ENCODE measurements at places on chromosomes 11 and 22.

DNA sequence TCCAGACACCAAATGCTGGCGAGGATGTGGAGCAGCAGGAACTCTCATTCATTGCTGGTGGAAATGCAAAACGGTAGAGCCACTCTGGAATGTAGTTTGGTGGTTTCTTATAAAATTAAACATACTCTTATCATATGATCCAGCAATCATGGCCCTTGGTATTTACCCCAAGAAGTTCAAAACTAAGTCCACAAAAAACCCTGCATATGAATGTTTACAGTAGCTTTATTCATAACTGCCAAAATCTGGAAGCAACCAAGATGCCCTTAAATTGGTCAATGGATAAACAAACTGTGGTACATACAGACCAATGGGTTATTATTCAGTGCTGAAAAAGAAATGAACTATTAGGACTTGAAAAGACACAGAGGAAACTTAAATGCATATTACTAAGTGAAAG lies 87.8 kb downstream of the APOL5 start:
- no peak for DNase-seq

DNA sequence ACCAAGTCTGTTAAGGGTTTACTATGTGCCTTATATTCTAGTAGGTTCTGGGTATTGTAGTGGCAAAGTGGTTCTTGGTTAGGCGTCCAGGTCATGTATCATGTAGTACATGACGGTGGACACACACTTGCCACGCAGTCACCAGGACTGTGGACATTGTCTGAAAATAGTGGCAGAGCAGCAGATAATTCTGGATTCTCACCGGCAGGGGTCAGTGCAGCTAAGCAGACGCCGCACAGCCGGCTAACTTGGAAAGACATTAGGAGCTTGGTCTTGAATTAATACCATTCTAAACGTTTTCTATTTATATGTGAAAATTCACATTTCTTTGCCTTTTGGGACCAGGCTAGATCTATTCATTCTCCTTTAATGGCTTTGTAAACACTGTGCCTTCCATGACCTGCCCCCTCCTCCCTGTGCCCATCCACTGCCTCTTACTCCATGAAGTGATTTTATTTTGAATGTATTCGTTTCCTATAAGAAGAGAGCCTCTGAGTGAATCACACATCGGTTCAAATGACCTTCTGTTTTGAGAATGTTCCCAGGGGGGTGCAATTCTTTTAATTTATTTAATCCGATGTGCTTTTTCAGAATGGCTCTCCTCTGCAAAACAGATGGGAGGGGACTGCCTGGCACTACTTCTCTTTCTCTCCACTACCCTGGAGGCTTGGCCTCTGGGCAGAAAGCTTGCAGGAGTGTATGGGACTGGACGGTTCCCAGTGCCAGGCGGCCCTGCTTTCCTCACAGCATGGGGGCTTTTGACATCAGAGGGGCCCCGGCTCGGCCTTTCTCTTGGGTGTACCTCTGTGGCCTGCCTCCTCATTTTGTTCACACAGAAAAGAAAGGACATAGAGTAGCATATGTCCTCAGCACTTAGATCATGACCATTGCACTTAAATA lies 378.0 kb downstream of the NTM start:
- DNase-seq: peak; percentile 10

- DNase-seq: no peak
Measured at GRCh38 chr11:91156041-91156440, 933.2 kb upstream of the CHORDC1 start.

GRCh38 chr11:125199915-125200314 lies 35.4 kb downstream of the PKNOX2 start:
- no peak for DNase-seq

DNA sequence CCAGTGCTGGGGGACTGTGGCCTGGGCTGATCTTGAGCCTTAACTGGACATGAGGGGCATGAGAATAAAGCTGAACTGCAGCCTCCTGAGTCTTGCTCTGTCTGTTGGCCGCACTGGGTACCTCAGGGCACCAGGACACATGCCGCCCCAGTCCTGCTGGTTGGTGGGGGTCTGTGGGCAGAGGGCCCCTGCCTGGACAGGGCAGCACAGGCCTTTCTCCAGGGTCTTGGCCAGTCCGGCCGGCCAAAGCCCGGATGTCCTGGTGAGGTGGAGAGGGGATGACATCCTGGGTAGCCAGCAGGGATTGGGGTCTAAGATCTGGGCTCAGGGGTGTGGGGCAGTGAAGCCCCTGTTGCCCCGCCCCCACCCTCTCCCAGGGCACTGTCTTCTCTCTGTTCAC lies 1.5 kb upstream of the RPS6KA4 start:
- DNase-seq: no peak

GRCh38 chr11:102733232-102733875 lies 8.6 kb upstream of the MMP8 start:
- DNase-seq: peak; percentile 32

DNA sequence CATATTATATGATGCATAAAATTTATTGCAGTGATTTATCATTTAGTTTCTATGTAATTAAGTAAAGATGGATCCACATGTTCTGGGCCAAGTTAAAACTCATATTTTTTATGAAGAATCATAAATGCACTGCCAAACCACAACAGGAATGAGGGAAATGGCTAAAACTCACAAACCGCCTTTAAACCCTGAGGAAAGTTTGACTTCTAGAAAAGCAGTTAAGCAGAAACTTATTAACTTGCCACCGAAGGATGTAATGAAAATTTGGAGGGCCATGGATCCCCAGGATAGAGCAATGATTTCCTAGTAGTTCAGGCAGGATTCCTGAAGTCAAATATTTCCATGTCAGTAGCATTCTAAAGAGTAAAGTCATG lies 218.3 kb upstream of the CTSC start:
- DNase-seq: no peak

DNA sequence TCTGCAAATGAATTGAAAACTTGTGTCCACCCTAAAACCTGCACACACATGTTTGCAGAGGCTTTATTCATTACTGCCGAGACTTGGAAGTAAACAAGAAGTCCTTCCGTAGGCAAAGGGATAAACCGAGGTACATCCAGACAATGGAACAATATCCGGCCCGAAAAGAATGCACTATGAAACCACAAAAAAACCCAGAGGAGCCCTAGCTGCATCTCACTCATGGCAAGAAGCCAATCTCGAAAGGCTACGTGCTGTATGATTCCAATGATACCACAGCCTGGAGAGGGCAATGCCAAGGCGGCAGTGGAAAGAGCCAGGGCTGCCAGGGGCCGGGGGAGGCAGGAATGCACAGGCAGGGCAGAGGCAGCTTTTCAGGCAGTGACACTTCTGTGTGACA lies 3.2 kb upstream of the MRPL23 start:
- no peak for DNase-seq

GRCh38 chr22:44409211-44409973 lies 88.6 kb downstream of the RTL6 start:
- DNase-seq: no peak

DNA sequence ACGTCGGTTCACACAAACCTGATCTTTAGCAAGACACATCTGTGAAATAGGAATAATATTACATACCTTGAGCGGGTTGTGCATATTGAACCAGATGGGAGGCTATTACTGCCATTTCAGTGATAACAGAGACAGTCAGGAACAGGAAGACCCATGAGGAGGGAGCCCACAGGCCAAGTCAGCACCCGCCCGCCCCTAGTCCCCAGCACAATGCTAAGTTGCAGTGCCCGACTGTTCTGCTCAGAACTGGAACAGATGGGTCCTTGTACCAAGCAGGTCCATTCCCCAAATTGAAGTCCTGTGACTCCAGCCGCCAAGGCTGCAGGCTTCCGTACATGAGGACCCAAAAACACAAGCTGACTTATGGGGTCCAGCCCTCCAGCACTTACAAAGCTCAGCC lies 9.3 kb downstream of the CXCR5 start:
- no peak for DNase-seq

- no peak for DNase-seq
Measured at GRCh38 chr11:8102965-8103364, 22.0 kb downstream of the TUB start.

GRCh38 chr11:3810951-3811350 lies 2.6 kb downstream of the PGAP2 start:
- no peak for DNase-seq

GRCh38 chr11:27401280-27401832 lies 38.3 kb upstream of the CCDC34 start:
- DNase-seq: no peak

DNA sequence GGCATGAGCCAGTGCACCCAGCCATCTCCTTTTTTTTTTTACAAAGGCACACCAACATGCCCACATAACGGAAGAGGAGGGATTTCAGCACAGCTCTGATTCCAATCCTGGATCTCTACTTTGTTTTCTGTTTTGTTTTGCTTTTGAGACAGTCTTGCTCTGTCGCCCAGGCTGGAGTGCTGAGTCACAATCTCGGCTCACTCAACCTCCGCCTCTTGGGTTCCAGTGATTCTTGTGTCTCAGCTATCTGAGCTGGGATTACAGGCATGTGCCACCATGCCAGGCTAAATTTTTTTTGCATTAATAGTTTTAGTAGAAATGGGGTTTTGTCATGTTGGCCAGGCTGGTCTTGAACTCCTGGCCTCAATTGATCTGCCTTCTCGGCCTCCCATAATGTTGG lies 28.1 kb downstream of the VSTM5 start:
- no peak for DNase-seq

Data from stimulated activated CD4-positive, alpha-beta T cell treated with anti-CD3 and anti-CD28 coated beads, Interleukin-4, amount 100 ng/mL, for 24 hours (primary cell).